ENCODE measurements at places on chromosomes 1 and 21. TPM values are rescaled to one million over a fixed set of nuclear protein-coding genes. Genes with fewer than 3 reads are reported as not detected.
A peak's percentile ranks its signal among the peaks of the same experiment; 100 is the strongest.

GRCh38 chr1:180386745-180387367, 115.5 kb downstream of the ACBD6 start:
- no peak for DNase-seq

- no peak for DNase-seq
Measured at GRCh38 chr1:153394391-153394790, 3.5 kb upstream of the S100A8 start.

GRCh38 chr1:53388963-53389362, 61.1 kb upstream of the LRP8 start:
- no peak for DNase-seq

Gene ADAMTS5
- 0.02 TPM for total RNA-seq

GRCh38 chr1:40303051-40303771, 13.9 kb downstream of the COL9A2 start:
- DNase-seq, result no peak

DNA sequence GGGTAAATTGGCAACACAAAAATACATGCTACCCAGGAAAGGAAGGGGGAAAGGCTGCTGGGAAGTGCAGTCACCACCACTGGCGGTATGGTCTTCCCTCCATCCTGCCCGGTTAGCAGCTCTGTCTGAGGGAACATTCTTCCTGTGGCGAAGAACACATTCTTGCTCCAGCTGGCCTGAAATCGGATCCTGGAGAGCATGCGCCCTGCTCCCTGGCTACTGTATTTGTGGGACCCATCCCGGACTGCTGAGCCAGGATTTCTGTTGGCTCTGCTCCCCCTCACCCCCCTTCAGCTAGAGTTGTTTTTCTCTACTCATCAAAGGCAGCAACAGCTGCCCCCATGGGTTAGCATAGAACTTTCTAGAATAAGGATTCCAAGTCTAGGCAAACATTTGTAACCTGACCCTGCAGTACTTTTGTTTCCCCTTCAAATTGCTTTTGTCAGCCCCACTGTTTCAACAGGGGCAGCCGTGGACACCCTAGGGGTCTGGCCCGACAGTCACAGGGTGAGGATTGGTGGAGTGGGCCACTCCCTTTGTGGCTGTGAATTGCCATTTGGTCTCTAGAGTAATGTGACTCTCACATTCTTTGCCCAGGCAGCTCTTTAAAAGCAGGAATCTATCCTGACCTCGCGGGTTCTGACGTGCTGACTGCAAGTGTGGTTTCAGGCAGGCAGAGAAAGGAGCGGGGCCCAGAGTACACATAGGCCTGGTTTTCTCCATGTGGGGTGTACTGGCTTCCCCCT, 157.7 kb downstream of the TOMM20 start:
- no peak for DNase-seq

- DNase-seq, result no peak
Measured at GRCh38 chr1:24233684-24234600, 46.9 kb upstream of the IFNLR1 start.

DNA sequence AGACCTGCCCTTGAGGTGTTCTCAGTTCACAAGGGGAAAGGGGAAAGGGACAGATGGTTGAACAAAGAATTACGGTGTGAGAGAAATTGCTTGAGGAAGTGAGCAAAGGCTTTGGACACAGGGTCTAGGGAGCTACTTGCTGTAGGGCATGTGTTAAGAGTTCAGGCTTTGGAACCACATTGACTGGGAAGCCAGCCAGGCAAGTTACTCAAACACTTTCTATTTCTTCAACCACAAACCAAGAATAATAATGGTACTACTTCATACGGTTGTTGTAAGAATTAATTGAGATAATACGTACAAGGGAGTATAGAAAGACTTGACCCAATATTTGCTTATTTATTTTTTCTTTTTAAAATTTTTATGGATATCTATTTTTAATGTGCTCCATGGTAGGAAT, 26.6 kb downstream of the AK4 start:
- DNase-seq, result peak; percentile 70

- no peak for DNase-seq
Measured at GRCh38 chr1:107966550-107966949, 1.6 kb upstream of the VAV3 start.

- DNase-seq, result peak; percentile 100
Measured at GRCh38 chr1:55428944-55429931, 214.1 kb upstream of the USP24 start.

- DNase-seq, result no peak
Measured at GRCh38 chr1:4020449-4020848, 120.4 kb upstream of the C1orf174 start.

GRCh38 chr1:42734201-42735035, 5.6 kb downstream of the CLDN19 start:
- no peak for DNase-seq

DNA sequence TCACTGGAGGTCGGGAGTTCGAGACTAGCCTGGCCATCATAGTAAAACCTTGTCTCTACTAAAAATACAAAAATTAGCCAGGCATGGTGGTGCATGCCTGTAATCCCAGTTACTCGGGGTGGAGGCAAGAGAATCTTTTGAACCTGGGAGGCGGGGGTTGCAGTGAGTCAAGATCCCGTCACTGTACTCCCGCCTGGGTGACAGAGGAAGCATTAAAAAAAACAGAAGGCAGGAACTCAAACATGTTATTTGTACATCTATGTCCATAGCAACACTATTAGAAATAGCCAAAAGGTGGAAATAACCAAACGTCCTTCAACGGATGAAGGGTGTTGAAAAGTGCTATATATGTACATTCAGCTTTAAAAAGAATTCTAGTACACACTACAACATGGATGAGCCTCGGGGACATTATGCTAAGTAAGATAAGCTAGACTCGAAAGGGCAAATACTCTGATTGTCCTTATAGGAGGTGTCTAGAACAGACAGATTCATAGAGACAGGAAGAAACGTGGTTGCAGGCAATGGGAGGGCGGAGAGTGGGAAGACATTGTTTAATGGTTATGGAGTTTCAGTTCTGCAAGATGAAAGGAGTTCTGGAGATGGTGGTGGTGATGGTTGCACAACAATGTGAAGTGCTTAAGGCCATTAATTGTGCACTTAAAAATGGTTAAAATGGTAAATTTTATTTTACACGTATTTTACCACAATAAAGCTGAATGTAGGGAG, 19.2 kb downstream of the NLRP3 start:
- DNase-seq, result no peak

GRCh38 chr1:60133000-60133673, 59.6 kb upstream of the C1orf87 start:
- no peak for DNase-seq

GRCh38 chr1:32775640-32776337, 41.4 kb downstream of the YARS1 start:
- DNase-seq, result no peak

GRCh38 chr21:27802816-27803475, 836.1 kb upstream of the ADAMTS5 start:
- DNase-seq, result no peak

Gene AIRE
- total RNA-seq, result not detected

- no peak for DNase-seq
Measured at GRCh38 chr21:45084881-45085536, 10.6 kb downstream of the ADARB1 start.

Gene MEX3A
- total RNA-seq, result 6.1 TPM

GRCh38 chr1:1678581-1679380, 13.8 kb downstream of the SLC35E2B start:
- no peak for DNase-seq

- DNase-seq, result no peak
Measured at GRCh38 chr1:92029241-92029922, 403 bp upstream of the EPHX4 start.

Gene ITGB2
- 1.5 TPM for total RNA-seq

DNA sequence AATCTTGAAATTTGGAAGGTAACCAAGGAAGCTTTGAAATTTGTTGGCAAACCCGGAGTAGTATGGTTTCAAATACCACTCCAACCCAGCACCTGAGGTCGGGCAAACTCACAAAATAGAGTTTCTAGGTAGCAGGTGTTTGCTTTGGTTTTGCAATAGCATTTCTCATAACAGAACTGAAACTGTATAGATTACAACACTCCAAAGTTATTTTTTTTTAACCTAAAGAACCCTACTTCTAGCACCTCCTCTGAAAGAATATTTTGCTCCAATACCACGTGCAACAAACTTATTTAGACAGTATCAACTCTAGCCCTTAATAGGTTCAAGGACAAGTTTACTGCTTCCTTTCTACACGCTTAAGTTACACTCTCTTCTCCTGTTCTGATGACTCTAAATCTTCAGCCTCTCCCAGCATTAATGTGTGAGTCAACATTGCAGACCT, 178.5 kb upstream of the FMN2 start:
- no peak for DNase-seq

GRCh38 chr1:98556521-98557158, 104.9 kb upstream of the SNX7 start:
- DNase-seq, result peak; percentile 37

Gene POFUT2
- total RNA-seq, result 20.5 TPM

Gene IL19
- total RNA-seq, result not detected

DNA sequence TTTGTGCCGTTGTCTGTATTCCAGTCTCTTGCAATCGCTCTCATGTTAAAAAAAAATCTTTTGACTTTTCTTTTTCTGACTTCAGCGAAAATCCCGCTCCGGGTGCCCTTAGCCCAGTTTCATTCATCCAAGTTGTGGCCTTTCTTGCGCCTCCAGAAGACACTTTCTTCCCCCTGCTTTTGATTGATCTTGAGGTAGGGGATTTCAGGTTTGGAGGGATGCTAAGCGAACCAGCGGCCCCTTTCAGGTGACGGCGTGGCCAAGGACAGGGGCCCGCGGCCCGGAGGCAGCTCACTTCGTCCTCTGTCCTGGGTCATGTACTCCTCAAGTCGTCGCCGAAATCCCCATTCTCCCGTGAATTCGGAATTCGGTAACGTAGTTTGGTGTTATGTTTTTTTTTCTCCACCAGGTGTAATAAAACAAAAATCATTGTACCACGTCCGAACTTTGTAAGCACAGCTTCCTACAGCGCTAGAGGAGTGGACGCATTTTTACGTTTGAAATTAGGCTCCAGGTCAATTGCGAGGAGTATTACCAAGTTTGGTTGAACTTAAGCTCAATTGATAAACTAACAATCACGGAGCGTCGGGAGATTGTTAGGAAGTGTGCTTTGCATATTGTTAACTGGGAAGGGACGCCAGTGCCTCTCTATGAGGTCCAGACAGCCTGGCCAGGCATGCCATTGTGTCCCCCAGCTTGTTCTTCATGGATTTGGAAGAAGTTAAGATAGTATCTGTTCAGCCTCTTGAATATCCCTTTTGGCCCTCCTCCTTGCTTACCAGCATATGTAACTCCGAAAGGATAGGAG, 1.1 kb downstream of the MRPS6 start:
- no peak for DNase-seq

DNA sequence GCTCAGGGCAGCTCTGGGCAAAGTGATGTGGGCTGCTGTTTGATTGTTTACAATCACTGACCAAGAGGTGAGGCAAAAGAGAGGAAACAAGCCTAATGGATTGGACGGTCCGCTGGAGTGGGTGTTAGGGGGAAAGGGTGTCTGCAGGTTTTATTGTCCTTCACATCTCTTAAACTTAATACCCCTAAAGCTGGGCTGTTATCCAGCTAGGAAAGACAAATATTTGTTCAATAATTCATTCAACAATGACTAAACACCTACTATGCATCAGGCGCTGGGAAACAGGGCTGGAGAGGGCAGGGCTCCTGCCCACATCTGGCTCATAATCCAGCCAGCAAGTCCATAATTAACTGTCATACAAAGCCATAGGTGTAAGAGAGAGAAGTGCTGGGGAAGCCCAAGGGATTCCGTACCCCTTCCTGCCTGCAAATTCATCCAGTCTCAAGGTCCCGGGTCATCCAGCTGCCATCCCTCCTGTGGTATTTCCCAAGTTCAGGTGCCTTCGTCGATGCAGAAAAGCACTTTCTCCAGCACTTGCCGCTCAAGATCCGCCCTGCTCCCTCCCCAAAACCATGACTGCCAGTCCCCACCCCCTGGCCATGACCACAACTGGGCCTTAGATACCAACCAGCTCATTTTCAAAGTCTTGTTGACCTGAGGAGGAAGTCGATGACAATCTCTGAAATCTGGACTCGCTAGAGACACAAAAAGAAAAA, 10.7 kb downstream of the TMEM63A start:
- DNase-seq, result no peak

DNA sequence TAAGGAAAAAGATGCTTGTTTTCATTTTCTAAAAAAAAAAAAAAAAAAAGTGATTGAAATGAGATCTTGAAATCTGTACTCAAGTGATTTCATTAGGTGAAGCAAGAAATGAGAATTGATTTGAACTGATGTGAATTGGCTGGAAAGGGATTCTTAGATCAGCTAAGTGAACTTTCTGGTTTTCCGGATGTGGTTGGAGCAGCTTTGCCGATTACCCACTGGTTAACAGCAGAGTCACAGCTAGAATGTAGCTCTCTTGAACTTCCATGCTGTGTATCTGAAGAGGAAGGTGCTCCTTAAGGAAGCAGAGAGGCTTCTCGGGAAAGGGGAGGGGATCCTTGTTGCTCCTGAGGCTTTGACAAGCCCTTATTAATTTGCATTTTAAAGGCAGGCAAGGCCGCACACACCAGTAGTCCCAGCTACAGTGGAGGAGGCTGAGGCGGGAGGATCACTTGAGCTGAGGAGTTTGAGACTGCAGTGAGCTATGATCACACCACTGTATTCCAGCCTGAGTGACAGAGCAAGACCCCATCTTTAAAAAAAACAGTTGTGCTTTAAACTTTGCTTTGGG, 28.7 kb upstream of the PWP2 start:
- no peak for DNase-seq

- DNase-seq, result no peak
Measured at GRCh38 chr1:8660411-8660828, 157.0 kb downstream of the RERE start.

GRCh38 chr1:41696381-41696780, 211.9 kb upstream of the EDN2 start:
- DNase-seq, result no peak

- DNase-seq, result no peak
Measured at GRCh38 chr1:55300975-55301374, 85.8 kb upstream of the USP24 start.

DNA sequence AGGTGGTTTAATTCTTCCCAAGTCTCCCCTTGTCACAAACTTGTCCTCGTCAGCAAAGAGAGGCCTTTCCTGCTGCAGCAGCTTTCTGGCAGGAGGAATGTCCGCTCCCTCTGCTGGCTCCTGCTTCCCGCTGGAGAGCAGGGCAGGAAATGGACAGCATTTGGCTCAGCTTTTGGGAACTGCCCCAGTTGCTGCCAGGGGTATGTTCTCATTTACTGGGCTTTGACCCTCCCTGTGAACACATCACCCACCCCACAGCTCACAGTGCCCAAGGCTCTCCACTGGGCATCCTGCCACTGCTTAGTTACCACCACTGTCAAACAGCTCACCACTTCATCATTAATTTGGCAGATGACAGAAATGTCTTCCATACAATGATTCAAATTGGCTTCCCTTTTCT, 75.4 kb downstream of the MRPL37 start:
- no peak for DNase-seq

Gene DUSP10
- total RNA-seq, result 1.7 TPM

Gene G0S2
- not detected for total RNA-seq

Gene TCHHL1
- total RNA-seq, result not detected

GRCh38 chr1:197674286-197674685, 101.0 kb downstream of the DENND1B start:
- no peak for DNase-seq

Gene PLXNA2
- total RNA-seq, result 0.89 TPM

Gene TRIM67
- total RNA-seq, result 0.02 TPM
